GM04504 (cell line): ENCODE measurements at places on chromosomes 2 and 18.

GRCh38 chr2:79131687-79132086 lies 11.4 kb downstream of the REG1A start:
- DNase-seq = no peak

GRCh38 chr2:8592736-8593135 lies 89.1 kb upstream of the ID2 start:
- no peak for DNase-seq

DNA sequence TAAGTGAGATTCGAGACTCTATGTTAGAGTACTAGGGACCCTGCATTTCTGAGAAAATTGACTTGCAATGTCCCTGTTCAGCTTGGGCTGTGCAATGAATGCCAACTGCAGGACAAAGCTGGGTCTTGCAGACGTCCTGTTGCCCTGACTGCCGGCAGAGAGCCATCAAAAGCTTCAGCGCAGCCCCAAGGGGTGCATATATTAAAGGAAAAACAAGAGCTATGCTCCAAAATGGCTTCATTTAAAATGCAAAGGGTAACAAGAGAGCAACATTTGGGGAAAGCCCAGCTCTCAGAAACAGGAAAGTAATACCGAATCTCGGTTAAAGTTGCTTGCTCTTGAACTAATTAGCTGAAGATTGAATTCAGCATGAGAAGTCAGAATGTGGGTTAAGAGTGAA lies 110.9 kb upstream of the PNPT1 start:
- DNase-seq = no peak

- DNase-seq = no peak
These were observed 80.3 kb downstream of the OSBPL1A start for GRCh38 chr18:24317370-24317769.

DNA sequence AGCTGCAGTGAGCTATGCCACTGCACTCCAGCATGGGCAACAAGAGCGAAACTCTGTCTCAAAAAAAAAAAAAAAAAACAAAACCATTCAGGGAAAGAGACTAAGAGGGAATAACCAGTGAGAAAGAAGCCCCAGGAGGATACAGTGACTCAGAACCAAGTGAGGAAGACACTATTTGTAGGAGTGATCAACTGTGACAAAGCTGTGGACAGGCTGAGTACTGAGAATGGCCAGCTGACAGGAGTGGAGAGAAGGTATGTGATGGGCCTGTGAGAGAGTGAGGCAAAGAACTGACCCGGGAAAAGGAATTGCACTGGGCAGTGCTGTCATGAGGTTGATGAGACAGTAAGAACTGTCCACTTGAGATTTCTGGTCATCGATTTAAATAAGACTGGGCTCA lies 6.7 kb upstream of the LCT start:
- no peak for DNase-seq

- no peak for DNase-seq
These were observed 50.0 kb downstream of the ASAP2 start for GRCh38 chr2:9256570-9257043.

GRCh38 chr2:209236377-209236776 lies 187.5 kb upstream of the MAP2 start:
- DNase-seq = no peak

DNA sequence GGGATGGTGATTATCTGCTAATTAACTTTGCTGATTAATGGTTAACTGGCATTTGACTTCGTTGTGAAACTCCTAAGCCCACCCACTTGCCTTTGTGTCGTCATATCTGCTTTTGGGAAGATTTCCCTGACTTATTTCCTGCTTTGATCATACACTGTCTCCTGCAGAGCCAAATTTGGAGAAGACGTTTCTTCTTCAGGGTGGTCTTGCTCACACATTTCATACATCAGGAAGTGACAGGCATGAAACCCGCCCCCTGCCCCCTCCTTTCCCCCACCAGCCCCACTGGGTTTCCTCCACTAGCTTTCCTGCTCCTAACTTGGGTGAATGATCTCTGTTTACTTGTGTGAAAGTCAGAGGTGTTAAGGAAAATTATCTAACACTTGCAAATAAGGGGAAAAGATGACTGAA lies 300.1 kb downstream of the TSN start:
- no peak for DNase-seq

DNA sequence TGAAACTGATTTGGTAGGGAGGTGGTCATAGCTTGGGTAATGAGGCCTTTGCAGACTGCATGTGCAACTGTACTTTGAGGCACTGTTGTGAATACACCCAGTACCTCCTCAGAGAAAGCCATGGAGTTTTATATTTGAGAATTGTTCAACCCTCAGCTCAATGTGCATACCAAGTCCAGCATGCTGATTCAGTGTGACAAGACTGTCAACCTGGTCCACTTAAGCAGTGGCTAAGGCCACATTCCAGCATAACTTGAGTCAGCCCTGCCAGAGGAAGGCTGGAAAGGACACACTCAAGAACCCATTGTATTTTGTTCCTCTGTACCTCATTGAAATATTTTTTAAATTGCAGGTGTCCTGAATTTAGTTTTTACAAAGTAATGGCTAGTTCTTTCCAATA lies 121.8 kb upstream of the HNMT start:
- no peak for DNase-seq

GRCh38 chr2:97011977-97012569 lies 25.7 kb upstream of the FAM178B start:
- peak; percentile 14 for DNase-seq
